ENCODE measurements at places on chromosomes 7 and 10. TPM values are rescaled to one million over a fixed set of nuclear protein-coding genes. Genes with fewer than 3 reads are reported as not detected.
A peak's percentile ranks its signal among the peaks of the same experiment; 100 is the strongest.

GRCh38 chr10:34719746-34720145 lies 95.3 kb downstream of the PARD3 start:
- DNase-seq, result no peak
- H3K36me3 ChIP-seq, result no peaks in the 10 kb centered on the region
- no peak overlapping the region for H3K4me3 ChIP-seq
- no peaks in the 10 kb centered on the region for H3K27me3 ChIP-seq
- H3K27ac ChIP-seq, result no peak overlapping the region

MOSPD3 gene
- 5.0 TPM for total RNA-seq

UROS gene
- 40.1 TPM for total RNA-seq

GRCh38 chr10:30398193-30398592 lies 35.8 kb upstream of the MAP3K8 start:
- H3K27me3 ChIP-seq, result no peaks in the 10 kb centered on the region
- H3K4me3 ChIP-seq, result no peak overlapping the region
- H3K4me1 ChIP-seq, result no peaks in the 10 kb centered on the region
- H3K27ac ChIP-seq, result no peak overlapping the region
- no peaks in the 10 kb centered on the region for H3K36me3 ChIP-seq

DNA sequence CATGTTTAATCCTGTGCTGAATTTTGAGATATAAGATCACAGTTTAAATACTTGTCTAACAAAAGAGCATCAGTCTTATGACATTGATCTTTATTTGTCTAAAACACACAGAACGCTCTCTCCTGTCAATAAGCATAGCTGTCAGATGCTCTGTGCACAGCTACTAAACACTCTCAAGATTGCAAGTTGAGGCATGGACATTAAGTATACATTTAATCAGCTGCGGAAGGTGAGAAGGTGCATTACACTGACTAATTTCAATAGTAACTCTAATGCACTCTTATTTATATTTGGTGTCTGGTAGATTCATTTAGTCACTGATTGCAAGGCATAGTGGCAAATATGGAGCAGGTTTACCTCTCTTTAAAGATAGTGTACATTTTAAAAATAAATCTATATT lies 580.3 kb upstream of the NRP1 start:
- DNase-seq, result no peak
- H3K4me3 ChIP-seq, result no peak overlapping the region
- no peaks in the 10 kb centered on the region for H3K4me1 ChIP-seq
- H3K36me3 ChIP-seq, result no peaks in the 10 kb centered on the region

POU6F2 gene
- total RNA-seq, result 1.3 TPM

DNA sequence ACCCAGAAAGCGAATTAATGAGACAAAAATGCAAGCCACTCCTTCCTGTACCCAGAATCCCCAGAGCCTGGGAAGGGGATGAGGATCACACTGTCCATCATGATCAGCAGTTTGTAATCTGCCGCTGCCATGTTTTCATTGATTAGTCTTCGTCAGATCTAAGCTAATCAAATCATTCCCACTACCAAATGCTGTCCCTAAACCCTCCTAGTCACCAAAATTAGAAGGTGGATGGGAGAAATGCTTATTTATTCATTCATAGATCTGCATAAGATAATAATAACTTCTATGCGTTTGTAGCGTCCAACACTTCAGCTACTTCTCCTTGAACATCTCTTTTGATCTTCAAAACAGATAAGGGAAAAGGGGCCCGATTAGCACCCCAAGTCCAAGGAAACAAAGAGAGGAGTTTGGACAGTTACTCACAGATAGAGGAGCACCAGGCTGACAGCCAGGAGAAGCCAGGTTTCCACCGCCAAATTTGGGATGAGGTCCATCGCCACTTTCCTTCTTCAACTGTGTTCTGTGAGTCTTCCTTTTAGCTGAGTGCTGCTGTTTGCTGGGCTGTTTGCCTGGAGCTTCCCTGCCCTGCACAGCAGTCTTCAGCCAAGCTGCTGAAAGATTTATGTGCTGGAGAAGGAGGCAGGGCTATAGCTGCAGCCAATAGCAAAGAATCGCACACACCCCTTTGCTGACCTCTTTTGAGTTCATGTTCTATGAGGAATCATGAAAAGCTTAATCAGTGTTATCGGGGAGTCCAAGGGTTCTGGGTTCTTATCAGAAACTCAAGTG lies at the start of gene CYP3A5:
Gene CYP3A5, minus strand, starts transcription at position 597 of the 792 bp plus-strand sequence. Its CDS starts 100 bp downstream, at position 497.
- no peaks in the 10 kb centered on the region for H3K27me3 ChIP-seq
- no peak for DNase-seq
- peak within 1 kb of the TSS; percentile 92 for H3K27ac ChIP-seq
- peak within 1 kb of the TSS; percentile 60 for H3K4me3 ChIP-seq
- no peaks in the 10 kb centered on the region for H3K36me3 ChIP-seq

GRCh38 chr7:128867842-128868623 lies 5.4 kb downstream of the ATP6V1F start:
- no peak overlapping the region for H3K4me3 ChIP-seq
- H3K36me3 ChIP-seq, result no peaks in the 10 kb centered on the region
- peaks cover 32% of the 10 kb centered on the region for H3K4me1 ChIP-seq
- H3K27ac ChIP-seq, result no peak overlapping the region
- no peaks in the 10 kb centered on the region for H3K27me3 ChIP-seq
- DNase-seq, result no peak

DNA sequence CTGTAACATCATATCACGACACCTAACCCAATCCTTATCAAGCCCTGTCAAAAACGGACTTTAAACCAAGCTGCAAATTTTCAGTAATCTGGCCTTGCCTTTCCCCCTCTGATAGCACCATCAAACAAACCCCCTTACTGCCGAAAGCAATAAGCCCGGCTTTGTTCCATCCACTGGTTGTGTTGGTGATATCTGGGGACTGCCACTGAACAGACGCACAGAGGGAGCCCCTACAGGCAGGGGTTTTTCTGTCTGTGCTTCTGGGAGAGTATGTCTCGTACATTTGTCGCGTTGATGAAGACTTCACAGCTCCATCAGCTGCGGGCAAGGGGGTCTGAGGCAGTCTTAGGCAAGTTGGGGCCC lies 550 bp upstream of the PLAU start:
- no peaks in the 10 kb centered on the region for H3K36me3 ChIP-seq
- peak overlapping the region; percentile 53 for H3K27ac ChIP-seq
- H3K4me1 ChIP-seq, result peaks cover 5% of the 10 kb centered on the region

DNA sequence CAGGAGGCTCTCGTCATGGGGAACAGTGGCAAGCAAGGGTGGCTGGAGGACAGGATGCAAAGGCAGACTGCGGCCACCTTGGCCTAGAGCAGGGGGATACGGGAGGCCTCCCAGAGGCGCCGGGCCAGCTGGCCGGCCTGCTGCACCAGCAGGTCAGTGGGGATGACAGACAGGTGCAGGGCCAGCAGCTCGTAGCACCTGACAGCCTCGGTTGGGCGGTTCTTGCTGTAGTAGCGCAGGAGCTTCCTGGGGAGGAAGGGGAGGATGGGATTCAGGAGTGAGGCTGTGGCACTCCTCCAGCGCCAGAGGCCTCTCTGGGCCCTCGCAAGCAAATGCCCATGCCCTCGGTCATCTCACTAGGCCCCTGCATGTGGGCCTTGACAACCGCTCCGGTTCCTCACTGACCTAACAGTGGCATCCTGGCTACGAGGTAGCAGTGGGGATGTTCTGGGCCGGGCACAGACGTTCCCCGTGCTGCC lies 2.5 kb upstream of the PYROXD2 start:
- no peak overlapping the region for H3K27ac ChIP-seq
- no peak overlapping the region for H3K4me3 ChIP-seq
- H3K27me3 ChIP-seq, result no peaks in the 10 kb centered on the region
- DNase-seq, result no peak

DNA sequence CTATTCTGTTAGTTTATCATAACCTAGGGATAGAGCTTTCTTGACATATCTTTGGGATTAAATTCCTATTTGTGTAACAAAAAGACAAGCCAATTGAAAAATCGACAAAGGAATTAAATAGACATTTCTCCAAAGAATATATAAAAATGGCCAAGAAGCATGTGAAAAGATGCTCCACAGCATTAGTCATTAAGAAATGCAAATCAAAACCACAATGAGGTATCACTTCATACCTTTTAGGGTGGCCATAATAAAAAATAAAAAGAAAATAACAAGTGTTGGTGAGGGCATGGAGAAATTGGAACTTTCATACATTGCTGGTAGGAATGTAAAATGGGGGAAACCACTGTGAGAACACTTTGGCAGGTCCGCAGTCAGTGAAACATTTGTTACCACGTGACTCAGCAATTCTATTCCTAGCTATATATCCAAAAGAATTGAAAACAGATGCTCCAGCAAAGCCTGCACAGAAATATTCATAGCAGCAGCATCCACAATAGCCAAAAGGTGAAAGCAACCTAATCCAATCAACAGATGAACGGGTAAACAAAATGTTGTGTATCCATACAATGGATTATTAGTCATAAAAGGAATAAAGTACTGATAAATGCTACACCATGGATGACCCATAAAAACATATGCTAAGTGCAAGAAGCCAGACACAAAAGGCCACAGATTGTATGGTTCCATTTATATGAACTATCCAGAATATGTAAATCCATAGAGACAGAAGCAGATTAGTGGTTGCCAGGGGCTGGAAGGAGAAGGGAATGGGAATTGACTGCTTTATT lies 20.5 kb downstream of the SPAG6 start:
- no peak overlapping the region for H3K4me3 ChIP-seq

DNA sequence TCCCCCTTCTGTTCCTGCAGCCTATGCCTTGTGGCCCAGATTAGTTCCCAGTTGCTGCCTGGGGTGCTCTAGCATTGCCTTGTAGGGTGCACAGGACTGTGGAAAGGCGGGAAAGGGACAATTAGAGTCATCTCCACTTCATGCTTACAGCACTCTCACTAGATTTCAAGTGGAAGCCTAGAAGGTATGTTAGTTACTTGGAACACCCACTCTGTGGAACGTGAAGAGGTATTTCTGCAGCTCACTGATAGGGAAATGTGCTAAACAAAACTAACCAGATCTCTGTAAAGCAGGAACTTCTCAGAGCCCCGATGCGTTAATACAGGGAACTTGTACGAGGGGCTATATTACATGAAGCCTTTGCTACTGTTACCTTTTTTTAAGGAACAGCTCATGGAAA lies 19.4 kb downstream of the STMP1 start:
- H3K4me1 ChIP-seq, result no peaks in the 10 kb centered on the region
- no peaks in the 10 kb centered on the region for H3K27me3 ChIP-seq
- DNase-seq, result no peak
- H3K36me3 ChIP-seq, result no peaks in the 10 kb centered on the region
- no peak overlapping the region for H3K4me3 ChIP-seq

GRCh38 chr7:130401101-130401500 lies 20.8 kb downstream of the CPA1 start:
- H3K4me3 ChIP-seq, result no peak overlapping the region
- no peak for DNase-seq
- no peaks in the 10 kb centered on the region for H3K36me3 ChIP-seq
- H3K27me3 ChIP-seq, result no peaks in the 10 kb centered on the region

DNA sequence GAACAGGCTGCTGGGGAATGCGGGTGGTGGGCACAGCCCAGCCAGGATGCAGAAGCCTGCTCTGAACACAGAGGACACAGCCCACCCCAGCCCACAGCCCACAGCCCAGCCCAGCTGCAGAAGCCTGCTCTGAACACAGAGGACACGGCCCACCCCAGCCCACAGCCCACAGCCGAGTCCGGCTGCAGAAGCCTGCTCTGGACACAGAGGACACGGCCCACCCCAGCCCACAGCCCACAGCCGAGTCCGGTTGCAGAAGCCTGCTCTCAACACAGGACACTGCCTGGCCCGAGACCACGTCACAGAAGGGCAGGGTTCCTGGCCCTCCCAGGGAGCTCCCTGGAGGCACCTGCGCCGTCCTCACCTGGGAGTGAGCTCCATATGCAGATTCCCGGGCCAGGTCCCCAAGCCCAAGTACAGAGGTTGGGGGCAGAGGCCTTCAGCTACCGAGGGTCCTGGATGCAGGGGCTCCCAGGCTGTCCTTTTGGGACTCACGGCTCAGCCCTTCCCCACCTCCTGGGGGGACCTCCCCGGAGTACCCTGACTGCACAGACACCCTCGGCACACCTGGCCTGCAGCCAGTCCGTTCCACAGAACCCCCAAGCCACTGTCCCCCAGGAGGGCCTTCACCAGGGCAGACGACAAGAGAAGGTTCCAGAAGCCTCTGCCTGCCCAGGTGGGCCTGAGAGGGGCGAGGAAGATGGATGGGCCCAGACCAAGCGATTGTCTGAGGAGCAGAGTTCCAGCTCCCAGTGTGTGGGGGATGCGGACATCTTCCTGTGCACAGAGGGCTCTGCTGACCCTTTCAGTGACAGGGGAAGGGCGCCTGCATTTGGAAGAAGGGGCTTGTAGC lies 23.7 kb upstream of the FOXL3 start:
- no peak overlapping the region for H3K27ac ChIP-seq
- H3K4me1 ChIP-seq, result no peaks in the 10 kb centered on the region
- H3K36me3 ChIP-seq, result no peaks in the 10 kb centered on the region
- no peak for DNase-seq
- no peak overlapping the region for H3K4me3 ChIP-seq

RNF32 gene
- total RNA-seq, result 1.3 TPM

- H3K27ac ChIP-seq, result peak within 1 kb of the TSS; percentile 10
- H3K27me3 ChIP-seq, result no peaks in the 10 kb centered on the region
Measured at GRCh38 chr10:126387931-126388911, at the start of gene ADAM12. TSS of gene ADAM12 (minus strand) at chr10:126388477. CDS start at chr10:126388145, 332 bp downstream.

GRCh38 chr10:13873196-13873595 lies 286.4 kb downstream of the PRPF18 start:
- no peaks in the 10 kb centered on the region for H3K4me1 ChIP-seq
- peak overlapping the region; percentile 31 for H3K27ac ChIP-seq
- H3K4me3 ChIP-seq, result no peak overlapping the region
- DNase-seq, result no peak

DNA sequence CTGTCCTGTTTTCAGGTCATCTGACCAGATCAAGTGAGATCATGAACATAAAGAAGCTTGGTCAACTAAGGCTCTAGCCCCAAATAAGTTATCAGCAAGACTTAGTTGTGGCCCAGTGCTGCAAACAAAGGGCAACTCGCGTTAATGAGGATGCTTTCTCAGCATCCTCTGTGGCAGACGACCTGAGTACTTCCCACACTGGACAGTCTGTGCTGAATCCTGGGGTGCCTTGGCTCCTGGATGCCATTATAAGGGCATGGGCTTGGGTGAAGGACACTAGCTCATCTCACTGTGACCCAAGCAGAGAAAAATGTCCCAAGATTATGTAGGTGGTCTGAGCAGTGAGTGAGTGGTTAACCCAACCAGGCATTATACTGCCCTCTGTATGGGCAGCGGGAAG lies 13.9 kb downstream of the CPA5 start:
- H3K27me3 ChIP-seq, result no peaks in the 10 kb centered on the region
- H3K36me3 ChIP-seq, result no peaks in the 10 kb centered on the region
- H3K4me1 ChIP-seq, result no peaks in the 10 kb centered on the region
- no peak overlapping the region for H3K27ac ChIP-seq
- no peak overlapping the region for H3K4me3 ChIP-seq

GRCh38 chr10:79310911-79311573 lies 36.2 kb upstream of the PPIF start:
- H3K4me1 ChIP-seq, result no peaks in the 10 kb centered on the region
- H3K27ac ChIP-seq, result no peak overlapping the region
- no peak for DNase-seq
- H3K27me3 ChIP-seq, result no peaks in the 10 kb centered on the region

DNA sequence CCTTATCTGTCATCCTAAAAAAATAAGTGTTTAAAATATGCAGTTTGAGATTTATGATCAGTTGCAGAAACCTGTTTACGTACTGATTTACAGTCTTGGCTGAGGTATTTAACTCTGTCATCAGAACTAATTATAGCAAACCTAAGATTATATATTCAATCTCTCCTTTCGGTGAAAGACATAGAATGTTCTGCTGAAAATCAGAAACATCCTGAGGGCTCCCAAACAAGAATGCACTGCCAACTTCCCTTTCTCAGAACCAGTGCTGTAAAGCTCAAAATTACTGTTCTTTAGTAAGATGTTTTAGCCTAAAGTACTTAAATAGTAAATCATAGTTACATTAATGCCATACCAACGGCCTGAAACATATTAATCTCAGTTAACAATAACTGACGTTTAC lies 34.3 kb downstream of the FAM204A start:
- H3K27me3 ChIP-seq, result no peaks in the 10 kb centered on the region
- H3K36me3 ChIP-seq, result no peaks in the 10 kb centered on the region
- H3K4me3 ChIP-seq, result no peak overlapping the region
- no peak for DNase-seq
- H3K27ac ChIP-seq, result no peak overlapping the region

ALKBH4 gene
- total RNA-seq, result 18.1 TPM

Data from Peyer's patch (tissue), 4 donors.